ENCODE measurements at places on chromosomes 12 and 14.

GRCh38 chr12:120845696-120846095 is 58.5 kb downstream of the SPPL3 start:
- no peak for DNase-seq

DNA sequence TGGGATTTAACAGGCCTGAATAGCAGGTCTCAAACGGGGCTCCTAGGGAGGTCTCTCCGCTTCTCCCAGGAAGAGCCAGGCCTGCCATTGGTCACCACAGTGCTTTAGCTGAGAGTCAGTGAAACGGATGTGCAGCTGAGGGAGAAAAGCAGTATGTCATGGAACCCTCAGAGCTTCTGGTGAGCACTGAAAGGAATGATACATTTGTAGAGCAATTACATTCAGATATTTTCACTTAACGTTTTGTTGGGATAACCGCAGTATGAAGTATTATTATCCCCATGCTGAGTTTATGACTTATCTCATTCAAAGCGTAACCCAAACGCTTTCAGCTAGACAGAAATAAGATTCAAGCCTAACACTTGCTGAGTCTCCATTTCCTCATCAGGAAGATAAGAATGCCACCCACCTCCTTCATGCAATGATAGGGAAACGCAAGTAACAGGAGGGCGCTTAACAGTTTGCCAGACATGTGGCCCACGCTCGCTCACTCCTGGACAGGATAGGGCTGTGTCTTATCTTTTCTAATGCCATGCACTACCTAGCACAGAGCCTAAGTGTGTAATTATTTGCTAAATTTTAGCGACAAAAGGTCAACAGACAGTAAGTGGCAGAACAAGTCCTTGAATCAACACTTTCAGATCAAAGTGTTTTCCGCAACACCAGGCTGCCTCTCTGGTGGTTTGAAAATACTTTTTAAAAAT is 28.2 kb downstream of the DAD1 start:
- no peak for DNase-seq

- no peak for DNase-seq
Observed at GRCh38 chr12:51393676-51394545, 2.7 kb upstream of the GALNT6 start.

GRCh38 chr14:22748631-22749068 is 17.8 kb upstream of the OXA1L start:
- no peak for DNase-seq

- no peak for DNase-seq
Observed at GRCh38 chr12:49854976-49855375, 12.1 kb upstream of the BCDIN3D start.
